ENCODE measurements at places on chromosomes 7 and 10.

GRCh38 chr7:2138146-2138765 lies 94.5 kb downstream of the MAD1L1 start:
- no peak for DNase-seq

- peak; percentile 77 for DNase-seq
Measured at GRCh38 chr7:100563809-100564400, 9.8 kb downstream of the SAP25 start.

GRCh38 chr10:43420369-43421200 lies 11.6 kb upstream of the HNRNPF start:
- DNase-seq, result peak; percentile 54

- no peak for DNase-seq
Measured at GRCh38 chr10:31975157-31975765, 46.6 kb upstream of the ARHGAP12 start.

GRCh38 chr10:109762555-109762954 lies 160.8 kb downstream of the XPNPEP1 start:
- DNase-seq, result no peak

GRCh38 chr7:1986366-1987083 lies 246.2 kb downstream of the MAD1L1 start:
- no peak for DNase-seq

GRCh38 chr7:35731349-35731748 lies 36.4 kb upstream of the HERPUD2 start:
- DNase-seq, result no peak

GRCh38 chr10:127740596-127740995 lies 3.6 kb downstream of the FOXI2 start:
- no peak for DNase-seq

GRCh38 chr7:7051206-7051877 lies 131.0 kb upstream of the C1GALT1 start:
- DNase-seq, result no peak

GRCh38 chr10:60952067-60952845 lies 8.3 kb upstream of the RHOBTB1 start:
- no peak for DNase-seq

GRCh38 chr7:150631084-150631826 lies 930 bp downstream of the GIMAP6 start:
- DNase-seq, result no peak

GRCh38 chr7:138565071-138565450 lies 105.0 kb downstream of the TRIM24 start:
- no peak for DNase-seq

DNA sequence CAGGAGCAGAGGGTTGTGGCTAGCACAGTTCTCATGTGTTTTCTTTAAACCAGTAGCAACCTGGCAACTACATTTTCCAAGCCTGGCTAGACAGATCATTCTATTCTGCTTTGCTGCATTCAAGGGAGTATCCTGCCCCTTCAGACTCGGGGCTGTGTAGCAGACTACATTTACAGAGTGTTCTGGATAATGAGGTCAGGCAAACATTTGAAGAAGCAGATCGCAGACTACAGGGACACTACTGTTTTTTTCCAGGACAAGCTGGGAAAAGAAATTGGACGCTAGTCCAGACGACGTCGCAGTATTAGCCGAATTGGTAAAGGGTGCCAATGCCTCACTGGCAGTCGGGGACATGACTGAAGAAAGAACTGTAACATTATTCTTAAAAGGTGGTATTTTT lies 61.0 kb upstream of the PAPSS2 start:
- no peak for DNase-seq

DNA sequence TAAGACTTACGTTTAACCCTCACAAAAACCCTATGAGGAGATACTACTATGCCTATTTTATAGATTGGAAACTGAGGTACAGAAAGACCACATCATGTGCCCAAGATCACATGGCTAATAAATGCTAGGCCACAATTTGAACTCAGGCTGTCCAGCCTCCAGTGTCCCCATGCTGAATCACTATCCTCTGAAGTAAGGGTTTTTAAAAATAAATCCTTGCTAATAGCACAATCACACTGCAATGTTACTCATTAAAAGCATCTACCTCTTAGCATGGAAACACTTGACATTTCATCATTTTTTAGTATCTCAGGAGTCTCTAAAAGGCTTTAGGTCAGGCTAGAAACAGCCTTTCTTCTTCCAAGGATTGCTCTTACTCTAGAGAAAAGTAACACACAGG lies 50.0 kb upstream of the PPP1R3C start:
- no peak for DNase-seq

- no peak for DNase-seq
Measured at GRCh38 chr10:32540691-32541470, 94.9 kb downstream of the CCDC7 start.

DNA sequence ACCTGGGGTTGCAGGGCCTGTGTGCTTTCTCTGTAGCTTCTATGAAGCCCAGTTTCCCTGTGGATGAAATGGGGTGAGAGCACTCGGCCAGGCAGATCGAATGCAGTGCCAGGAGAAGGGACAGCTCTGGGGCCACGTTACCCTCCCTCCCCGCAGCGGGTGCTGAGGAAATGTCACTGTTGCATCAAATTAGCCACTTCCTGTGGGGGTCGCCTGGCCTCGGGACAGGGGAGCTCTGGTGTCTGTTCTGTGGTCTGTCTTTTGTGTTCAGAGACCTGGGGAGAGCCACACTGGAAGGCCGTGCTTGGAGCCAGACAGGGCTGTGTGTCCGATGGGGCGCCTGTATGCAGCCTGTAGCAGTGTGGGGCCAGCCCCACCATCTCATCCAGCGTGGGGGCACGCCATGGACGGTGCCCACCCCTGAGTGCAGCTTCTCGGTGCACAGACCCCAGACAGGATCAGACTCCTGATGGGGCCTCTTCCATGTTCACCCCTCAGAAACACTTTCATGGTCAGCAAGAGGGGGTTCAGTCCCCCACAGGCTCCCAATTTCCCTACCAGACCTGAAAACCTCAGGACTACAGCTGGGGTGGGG lies 13.6 kb downstream of the TTYH3 start:
- peak; percentile 51 for DNase-seq

DNA sequence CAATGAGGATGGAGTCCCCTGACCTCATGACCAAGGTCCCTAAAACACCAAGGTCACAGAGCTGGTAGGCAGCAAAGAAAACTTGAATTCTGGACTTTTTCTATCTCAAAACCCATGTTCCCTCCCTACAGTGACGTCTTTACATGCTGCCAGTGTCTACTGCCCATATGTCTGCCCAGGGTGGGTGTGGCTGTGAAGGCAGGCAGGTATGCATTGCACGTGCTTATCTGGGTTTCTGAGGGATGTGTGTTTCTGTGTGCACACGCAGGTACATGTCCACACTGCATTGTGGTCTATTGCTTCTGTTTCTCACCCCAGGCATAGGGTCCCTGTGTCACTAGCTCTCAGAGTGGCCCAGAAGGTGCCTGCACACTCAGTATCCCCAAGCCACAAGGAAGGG lies 13.5 kb downstream of the ATP6V1F start:
- DNase-seq, result no peak

DNA sequence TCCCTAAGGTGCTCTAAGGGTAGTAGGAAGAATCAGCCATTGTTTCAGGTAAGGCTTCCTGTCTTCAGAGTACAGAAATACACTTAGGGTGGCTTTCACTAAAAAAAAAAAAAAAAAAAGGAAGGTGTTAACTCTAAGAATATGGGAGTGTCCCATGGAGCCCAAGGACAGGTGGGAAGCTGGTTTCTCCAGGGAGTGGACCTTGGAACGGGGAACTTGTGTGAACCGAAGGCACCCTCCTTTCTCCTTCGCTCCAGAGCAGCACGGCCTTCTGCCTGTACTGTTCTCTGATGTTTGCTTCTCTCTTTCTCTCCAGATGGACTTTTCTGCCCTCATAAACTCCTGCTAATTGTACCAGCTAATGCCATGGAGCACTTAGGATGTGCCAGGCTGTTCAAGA lies 6.2 kb downstream of the OPALIN start:
- DNase-seq, result no peak

DNA sequence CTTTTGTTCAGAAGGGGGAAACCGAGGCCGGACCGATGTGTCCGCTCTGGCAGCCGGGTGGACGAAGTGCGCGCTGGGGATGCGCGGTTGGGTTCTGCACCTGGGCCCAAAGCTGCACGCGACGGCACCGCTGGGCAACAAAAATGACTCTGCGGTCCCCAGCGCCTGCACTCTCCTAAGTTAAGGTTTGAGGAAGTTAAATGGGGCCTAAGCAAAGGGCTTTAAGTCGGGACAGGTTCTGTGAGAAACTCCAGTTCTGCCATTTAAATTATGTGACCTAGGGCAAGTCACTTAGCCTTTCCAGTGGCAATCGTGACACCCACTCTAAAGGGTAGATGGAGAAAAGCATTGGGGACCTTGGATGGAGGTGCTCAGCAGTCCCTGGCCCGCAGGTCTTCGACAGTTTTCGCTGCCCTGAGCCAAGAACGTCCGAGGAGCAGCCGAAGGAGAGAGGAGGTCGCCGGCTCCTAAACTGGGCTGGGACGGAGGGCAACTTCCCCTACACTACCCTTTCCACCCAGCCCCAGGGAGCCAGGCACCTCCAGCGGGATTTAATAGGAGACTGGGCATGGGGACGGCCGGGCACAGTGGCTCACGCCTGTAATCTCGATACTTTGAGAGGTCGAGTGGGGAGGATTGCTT lies 534 bp upstream of the ACBD5 start:
- DNase-seq, result peak; percentile 16

DNA sequence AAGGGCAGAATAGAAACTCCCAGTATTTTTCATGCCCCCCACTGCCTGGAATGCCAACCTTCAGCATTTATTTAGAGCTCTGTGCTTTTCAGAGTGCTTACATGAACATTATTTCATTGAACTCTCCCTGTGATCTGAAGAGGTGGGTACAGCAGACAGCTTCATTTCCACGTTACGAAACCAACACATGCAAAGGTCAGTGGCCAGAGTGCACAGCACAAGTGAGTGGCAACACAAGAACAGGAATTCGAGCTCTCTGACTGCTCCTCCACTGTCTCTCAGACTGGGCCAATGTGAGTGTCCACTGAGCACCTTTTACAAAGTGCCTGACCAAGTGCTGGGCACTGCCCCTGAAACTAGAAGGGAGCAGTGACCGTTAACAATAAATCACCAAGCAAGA lies 162.9 kb downstream of the GLI3 start:
- DNase-seq, result no peak

DNA sequence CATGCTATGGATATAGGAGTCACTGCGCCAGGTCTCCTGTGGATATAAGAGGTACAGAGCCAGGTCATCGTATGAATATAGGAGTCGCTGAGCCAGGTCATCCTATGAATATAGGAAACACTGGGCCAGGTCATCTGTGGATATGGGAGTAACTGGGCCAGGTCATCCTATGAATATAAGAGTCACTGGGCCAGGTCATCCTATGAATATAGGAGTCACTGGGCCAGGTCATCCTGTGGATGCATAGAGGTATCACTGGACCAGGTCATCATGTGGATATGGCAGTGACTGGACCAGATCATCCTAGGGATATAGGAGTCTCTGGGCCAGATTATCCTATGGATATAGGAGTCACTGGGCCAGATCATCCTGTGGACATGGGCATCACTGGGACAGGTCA lies 181.7 kb downstream of the DNAH11 start:
- DNase-seq, result no peak

GRCh38 chr7:2807845-2808772 lies 36.0 kb downstream of the GNA12 start:
- no peak for DNase-seq

- DNase-seq, result no peak
Measured at GRCh38 chr7:4270268-4270667, 411.8 kb upstream of the FOXK1 start.

DNA sequence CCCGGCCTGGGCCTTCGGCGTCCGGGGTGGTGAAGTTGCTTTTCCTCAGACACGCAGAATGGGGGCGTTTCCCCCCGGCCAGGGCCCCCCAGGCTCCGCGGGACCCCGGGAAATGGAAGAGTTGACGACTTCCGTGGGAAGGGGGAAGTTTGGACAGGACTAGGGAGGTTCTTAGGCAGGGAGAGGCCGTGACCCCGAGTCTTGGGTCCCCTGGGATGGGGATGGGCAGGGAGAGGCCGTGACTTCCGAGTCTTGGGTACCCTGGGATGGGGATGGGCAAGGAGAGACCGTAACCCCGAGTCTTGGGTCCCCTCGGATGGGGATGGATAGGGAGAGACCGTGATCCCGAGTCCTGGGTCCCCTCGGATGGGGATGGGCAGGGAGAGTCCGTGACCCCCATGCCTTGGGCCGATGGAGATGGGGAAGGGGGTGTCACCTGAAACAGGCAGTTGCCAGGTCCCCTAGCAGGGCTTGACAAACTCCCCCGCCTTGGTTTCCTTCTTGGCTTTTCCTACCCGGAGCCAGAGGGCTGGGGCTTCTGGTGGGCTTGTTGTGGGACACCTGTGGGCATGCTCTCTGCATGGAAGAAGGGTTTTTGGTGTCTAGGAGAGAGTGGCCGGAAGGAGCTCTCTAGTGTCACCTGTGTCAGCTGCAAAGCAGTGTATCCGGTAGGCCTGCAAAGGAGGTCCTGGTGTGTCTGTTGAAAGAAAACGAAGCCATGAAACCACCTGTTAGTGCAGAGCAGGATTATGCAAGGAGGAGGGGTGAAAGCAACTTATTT lies 1.1 kb downstream of the TRRAP start:
- peak; percentile 39 for DNase-seq

DNA sequence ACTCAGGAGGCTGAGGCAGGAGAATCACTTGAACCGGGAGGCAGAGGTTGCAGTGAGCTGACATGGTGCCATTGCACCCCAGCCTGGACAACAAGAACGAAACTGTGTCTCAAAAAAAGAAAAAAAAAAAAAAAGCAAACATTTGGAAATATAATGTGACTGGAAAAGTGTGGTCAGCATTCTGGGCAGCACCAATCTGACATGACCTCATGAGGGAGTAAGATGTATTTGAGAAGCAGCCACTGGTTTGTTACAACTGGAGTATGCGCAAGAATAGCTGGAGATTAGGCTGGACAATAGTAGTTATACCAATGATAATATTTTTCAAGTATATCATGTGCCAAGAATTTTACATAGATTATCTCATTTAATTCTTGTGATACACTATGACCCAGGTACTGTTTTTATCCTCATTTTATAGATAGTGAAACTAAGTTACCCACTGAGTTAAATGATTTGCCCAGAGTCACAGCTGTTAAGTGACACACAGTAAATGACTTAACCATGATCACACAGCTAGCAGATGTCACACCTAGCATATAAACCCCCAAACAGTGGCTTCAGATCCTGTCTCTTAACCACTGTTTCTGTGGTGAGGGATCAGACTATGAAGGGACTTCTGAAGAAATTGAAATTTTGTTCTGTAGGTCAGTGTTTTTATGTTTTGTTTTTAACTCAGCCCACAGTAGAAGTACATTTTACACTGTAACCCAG lies 11.1 kb downstream of the MCU start:
- DNase-seq, result no peak
